Tibial artery (tissue), 4 donors: ENCODE measurements at places on chromosomes 4 and X.
A peak's percentile ranks its signal among the peaks of the same experiment; 100 is the strongest.

GRCh38 chrX:154819771-154820341 is 14.6 kb upstream of the MPP1 start:
- no peak for DNase-seq

DNA sequence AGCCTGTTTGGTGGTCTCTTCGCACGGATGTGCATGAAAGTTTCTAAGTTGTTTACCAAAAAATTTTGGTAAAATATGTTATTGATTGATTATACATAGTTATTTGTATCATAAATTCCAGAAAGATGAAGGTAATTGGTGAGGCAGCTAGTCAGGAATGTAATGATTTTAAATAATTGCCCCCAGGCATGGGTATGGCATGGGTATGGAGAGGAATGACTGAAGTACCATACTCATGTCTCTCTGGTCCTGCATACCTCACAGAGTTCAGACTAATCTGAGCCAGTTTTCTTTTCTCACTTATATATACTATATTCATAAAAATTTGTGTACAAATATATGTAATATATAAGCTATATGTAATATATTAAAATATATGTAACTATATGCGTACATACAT is 329.0 kb upstream of the TECRL start:
- no peak for DNase-seq

GRCh38 chrX:103681443-103681842 is 5.1 kb downstream of the MORF4L2 start:
- DNase-seq: no peak

GRCh38 chr4:3753726-3754412 is 12.3 kb upstream of the ADRA2C start:
- DNase-seq: no peak

GRCh38 chr4:124484940-124485339 is 227.6 kb downstream of the ANKRD50 start:
- DNase-seq: no peak

DNA sequence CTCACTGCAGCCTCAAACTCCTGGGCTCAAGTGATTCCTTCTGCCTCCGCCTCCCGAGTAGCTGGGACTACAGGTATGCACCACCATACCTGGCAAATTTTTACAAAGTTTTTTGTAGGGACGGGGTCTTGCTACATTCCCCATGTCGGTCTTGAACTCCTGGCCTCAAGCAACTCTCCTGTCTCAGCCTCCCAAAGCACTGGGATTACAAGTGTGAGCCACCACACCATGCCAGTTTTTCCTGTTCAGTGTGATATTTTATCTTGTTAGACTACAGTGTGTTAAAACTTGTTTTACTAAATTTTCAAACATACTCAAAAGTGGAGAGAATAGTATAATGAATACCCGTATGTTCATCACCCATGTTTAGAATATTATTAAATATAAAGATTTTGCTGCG is 12.1 kb downstream of the HPRT1 start:
- DNase-seq: no peak

DNA sequence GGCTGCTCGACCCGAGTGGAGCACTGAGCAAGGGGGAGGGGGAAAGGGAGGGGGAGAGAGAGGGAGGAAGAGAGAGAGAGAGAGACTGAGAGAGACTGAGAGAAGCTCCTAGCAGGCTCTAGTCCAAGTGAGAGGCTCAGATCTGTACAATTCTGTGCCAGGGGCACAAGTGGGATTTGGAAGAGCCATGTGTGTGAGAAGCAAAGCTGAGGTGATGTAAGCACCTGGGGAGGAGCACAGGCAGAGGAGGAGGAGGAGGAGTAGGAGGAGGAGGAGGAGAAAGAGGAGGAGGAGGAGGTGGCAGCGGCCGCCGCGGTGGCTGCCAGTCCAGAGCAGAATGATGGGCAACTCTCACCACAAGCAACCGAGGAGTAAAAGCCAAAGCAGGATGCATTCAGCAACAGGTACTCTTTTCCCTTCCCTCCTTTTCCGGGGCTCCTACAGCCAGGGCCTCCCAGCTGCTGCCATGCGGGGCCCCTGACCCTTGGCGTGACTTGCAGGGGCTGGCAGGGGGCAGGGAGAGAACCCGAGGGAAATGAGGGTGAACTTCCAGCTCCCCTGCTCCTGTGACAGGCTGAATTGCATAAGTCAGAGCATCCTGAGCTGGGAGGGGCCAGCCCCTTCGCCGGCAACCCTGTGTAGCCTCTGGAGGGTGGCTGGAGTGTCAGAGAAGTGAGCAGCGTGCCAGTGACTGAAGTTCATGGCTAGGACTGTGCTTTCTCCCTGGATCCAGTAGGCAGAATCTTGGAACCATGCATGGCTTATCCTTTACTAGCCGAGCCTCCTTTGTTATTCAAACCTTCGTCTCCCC is 62.2 kb downstream of the RTL5 start:
- no peak for DNase-seq

DNA sequence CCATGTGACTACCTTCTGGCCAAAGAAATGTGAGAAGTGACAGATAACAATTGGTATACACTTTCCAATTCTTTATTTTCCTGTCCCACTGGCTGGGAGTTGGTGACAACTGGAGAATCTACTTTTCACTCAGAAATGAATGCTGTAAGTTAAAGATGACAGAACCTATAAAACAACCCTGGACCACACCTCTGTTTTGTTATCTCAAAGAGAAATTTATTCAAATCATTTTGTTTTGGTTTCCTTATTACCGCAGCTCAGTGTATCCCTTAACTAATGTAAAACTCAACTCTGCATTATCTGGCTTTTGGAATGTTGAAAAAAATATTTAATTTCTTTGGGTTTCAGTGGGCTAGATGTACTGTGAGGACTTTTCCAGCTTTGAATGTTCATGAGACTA is 469.8 kb downstream of the PCDH7 start:
- no peak for DNase-seq

DNA sequence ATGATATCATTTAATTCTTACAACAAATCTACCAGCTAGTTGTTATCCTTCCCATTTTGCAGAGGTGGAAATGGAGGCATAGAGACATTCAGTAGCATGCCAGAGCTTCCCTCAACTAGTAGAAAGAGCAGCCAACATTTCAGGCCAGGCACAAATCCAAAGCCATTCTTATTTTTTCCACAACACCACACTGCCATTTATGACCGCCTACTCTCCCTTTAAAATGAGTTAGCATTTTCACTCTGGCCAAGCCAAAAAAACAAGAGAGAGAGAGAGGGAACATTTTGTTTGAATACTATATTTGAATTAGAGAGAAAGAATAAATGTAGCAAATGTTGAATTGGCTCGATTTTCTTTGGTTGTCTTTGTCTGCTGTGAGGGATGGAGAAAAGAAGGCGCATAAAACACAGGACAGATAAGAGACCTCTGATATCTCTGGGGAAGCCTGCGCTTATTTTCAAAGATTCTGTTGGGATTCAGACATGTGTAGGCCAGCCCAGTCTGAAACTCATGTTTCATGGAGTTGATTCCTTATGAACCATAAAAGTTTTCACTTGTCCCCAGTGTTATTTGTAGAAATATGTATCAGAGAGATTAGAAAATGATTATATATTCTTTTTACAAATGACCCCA is 265.7 kb downstream of the RAB28 start:
- DNase-seq: no peak

DNA sequence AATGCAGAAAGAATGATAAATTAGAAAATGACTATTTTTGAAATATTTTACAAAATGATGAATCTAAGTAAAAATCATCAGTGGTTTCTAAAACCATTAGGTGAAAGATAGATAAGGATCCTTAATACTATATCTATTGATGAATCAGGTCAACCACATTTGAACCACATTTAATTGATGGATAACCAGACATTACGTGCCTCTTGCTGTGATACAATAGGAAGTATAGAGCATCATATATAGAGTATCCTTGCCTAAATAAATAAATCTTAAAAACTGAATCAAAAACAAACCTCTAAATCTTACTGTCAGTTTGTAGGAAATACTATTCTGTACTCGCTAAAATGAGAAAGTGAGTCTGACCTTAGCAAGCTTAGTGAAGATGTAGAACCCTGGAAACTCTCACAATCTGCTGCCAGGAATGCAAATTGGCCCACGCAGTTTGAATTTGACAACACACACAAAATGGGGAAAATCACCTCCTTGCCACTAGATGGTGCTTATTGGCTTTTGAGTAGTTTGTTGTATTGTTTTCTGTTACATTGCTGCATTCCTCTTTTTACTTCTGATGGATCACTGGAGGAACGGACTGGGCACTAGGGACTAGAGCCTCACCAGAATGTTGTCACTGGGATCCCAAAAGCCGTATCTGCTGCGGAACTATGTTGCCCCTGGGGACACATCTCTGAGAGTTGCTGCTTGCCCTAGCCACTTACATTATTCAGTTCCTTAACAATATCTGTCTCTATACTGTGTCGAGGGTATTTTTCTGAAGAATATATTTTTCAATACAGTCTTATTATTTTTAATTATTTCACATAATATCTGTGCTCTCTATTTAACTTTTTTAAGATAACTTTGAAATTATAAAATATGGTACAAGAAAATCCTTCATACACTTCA is 25.4 kb upstream of the SLAIN2 start:
- DNase-seq: no peak

GRCh38 chrX:107541244-107541643 is 87.1 kb upstream of the PRPS1 start:
- no peak for DNase-seq

DNA sequence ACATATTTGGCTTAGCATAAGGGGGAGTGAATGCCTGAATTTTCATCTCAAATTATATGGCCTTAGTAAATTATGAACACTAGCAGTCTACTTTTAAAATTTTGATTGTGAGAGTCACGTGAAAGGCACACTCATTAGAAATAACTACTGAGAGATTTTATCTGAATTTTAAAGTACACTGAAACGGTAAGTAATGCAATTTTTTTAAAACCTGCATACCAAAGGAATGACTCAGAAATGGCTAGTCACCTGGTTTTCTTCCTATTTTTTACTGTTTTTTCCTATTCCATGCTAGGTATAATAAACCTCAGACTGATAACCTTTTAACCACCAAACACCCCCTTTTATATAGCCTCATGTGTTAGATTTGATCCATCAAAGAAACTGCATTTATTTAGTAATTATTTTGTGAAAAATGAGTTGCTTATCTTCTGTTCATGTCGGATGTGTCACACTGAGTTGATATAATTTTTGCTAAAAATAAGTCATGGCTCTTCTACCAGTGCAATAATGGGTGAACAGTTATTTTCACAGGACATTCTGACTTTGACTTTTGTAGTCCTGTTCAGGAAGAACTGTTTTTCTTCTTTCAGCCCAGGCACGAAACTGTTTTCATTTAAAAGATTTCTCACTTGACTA is 40.4 kb downstream of the CPEB2 start:
- no peak for DNase-seq

GRCh38 chr4:93775551-93775950 is 53.0 kb upstream of the ATOH1 start:
- DNase-seq: no peak

DNA sequence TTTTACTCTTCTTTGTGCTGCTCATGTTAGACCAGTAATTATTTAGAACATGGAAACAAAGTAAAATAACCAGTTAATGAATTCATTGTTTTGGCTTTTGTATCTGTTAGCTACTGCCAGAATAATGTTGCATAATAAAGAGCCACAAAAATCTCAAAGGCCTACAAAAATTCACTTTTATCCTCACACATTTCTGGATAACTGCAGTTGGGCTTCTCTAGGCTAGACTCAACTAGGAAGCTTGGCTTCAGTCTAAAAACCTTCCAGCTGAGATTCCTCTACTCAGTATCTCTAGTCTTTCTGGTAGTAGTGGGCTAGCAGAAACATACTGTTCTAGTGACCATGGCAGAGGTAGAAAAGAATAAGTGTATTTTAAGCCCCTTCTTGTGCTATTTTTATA is 73.0 kb downstream of the FAT4 start:
- no peak for DNase-seq

- no peak for DNase-seq
These were observed 21.7 kb downstream of the INPP4B start for GRCh38 chr4:142824368-142824767.

GRCh38 chrX:39360101-39360500 is 558.8 kb downstream of the MID1IP1 start:
- no peak for DNase-seq

- no peak for DNase-seq
These were observed 23.9 kb upstream of the ANOS1 start for GRCh38 chrX:8755813-8756212.

DNA sequence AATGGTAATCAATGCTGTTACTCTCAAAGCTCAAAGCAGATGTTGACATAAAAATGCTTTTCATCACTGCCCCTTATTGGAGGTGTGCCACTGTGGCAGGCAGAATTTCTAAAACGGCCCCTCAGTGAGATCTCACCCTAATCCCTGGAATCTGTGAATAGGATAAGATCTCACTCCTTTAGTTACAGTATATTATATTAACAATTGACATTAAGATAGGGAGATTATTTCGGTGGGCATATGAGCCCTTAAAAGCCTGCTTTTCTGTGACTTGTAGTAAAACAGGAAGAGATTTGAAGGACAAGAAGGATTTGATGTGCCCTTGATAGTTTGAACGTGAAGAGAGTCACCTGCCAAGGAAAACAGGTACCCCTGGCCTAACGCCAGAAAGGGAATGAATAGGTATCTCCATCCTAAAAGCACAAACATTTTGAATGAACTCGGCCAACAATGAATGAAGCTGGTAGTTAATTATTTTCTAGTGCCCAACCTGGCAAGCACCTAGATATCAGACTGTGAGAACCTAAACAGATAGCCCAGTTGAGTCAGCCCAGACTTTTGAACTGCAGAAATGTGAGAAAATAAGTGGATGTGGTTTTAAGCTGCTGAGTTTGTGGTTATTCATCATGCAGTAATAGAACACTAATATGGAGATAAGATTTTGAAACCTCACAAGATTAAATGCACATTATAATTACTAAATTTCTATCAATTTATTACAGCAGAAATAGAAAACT is 881.6 kb downstream of the PCDH18 start:
- no peak for DNase-seq

DNA sequence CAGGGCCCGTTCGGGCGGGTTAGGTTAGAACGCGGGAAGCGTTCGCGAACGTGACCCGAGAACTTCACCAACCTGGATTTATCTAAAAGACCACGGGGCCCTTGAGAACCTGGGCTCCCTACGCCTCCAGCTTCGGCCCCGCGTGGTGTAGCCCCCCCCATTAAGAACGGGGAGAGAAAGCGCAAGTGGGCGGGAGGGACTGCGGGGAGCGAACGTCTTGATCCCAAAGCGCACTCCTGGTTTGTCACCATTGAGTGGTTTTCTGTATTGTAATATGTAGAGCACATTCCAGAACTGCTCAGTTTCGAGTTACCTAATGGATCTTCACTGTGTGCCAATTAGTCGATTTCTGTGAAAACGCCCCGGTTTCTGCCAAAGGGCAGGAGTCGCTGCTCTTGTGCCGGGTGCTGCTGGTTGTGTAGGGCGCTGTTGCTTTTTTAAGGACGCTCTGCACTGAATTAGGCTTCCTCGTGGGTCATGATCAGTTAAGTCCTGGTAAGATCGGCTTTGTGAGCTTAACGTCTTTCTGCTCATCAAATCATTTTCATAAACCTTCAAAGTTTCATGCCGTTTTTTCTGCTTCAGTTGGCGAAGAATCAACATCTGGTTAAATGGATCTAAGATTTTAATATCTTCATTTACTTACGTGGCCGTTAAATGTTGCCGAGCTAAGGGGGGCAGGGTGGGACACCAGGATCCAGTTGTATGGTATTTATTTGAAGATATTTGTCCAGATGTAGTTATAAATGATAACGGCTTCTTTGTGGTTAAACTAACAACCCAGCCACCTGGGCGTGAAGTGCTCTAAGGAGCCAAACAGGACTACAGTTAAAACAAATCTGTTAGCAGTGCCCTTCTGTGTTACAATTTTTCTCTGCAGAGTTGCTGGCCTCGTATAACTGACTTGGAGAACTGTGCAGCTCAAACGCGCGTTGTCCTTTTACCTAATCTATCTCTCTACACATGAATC is 809 bp downstream of the MND1 start:
- DNase-seq: peak; percentile 23
